Ascending aorta (tissue), 2 donors: ENCODE measurements at places on chromosomes 12 and 14.

GRCh38 chr12:24287963-24288362, 338.5 kb upstream of the SOX5 start:
- DNase-seq, result no peak

- DNase-seq, result no peak
Measured at GRCh38 chr14:57295239-57295638, 26.5 kb downstream of the AP5M1 start.

DNA sequence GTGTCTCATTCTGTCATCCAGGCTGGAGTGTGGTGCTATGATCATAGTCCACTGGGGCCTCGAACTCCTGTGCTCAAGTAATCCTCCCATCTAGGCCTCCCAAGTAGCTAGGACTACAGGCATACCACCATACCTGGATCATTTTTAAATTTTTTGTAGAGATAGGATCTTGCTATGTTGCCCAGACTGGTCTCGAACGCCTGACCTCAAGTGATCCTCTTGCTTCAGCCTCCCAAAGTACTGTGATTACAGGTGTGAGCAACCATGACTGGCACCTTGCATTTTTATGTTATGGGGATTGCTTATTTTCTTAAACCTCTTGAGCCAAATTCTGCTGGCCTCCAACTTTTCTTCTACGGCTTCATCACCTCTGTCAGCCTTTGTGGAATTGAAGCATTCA, 26.9 kb downstream of the PRORP start:
- DNase-seq, result no peak

DNA sequence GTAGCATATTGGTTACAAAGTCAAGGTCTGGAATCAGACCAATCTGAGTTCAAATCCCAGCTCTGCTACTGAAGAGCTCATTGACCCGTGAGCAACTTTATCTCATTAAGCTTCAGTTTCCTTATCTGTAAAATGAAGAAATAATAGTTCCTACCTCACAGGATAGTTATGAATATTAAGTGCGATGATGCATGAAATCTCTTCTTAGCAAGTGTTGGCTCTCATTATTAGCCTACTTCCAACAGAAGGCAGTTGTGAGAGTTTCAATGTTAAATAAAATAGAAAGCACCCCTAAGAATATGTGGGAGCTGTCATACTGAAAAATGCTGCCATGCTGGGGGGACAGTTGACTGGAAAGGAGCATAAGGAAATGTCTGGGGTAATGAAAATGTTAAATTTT, 39.0 kb upstream of the ITPR2 start:
- no peak for DNase-seq

- DNase-seq, result no peak
Measured at GRCh38 chr12:45928309-45928708, 62.1 kb downstream of the SCAF11 start.

DNA sequence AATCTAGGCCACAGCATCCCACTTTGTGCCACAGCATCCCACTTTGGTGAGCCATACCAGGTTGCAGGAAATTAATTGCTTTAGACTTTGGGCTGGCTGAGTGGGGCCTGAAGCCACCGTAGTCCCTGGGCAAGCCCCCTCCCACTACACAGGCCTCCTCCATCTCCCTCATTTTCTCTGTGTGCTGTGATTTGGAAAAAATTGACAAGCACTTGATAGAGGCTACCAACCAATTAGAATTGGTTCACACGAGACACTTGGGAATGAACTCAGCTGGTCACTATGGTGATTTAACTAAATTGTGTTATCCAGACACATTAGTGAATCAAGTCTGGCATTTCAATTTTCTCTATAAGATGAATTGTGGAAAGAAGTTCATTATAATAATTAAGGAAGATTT, 481.1 kb downstream of the DIO2 start:
- DNase-seq, result no peak

GRCh38 chr14:32656601-32657000, 282.1 kb upstream of the NPAS3 start:
- DNase-seq, result no peak

DNA sequence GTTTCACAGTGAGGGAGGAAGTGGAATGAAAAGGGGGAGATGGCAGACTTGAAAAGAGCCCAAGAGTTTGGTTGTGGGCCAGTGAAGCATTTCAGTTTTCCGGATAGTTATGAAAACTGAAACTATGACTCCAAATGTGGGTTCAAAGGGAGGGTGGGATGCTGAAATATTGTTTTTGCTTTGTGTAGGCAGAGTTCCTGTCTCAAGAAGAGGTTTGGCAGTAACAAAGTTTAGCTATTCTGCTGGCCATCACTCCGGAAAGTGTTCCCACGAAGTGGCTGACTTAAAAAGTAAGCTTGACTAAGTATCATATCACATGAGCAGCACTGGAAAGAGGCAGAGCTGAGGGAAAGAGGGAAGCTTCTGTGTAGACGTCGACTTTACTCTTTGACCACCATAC, 85.2 kb downstream of the CAND1 start:
- no peak for DNase-seq

DNA sequence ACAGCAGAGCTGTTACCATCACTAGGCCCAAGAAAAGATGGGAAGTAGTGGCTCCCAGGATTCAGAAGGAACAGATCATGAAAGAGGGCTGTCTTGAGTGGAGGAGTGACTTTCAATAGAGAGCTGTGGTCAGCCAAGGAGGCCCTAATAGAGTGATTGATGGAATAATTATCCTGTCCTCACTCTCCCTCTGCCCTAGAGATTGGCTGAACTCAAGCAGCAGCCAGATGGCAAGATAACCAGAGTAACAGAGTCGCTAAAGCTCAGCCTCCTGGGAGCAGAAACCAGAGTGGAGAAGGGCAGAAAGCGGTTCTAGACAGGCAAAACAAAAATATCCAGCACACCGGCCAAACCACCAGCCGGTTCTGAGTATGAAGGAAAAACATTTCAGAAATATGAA, 23.1 kb downstream of the GMFB start:
- no peak for DNase-seq
